SK-N-DZ (cell line): ENCODE measurements at places on chromosomes 13 and 19.

DNA sequence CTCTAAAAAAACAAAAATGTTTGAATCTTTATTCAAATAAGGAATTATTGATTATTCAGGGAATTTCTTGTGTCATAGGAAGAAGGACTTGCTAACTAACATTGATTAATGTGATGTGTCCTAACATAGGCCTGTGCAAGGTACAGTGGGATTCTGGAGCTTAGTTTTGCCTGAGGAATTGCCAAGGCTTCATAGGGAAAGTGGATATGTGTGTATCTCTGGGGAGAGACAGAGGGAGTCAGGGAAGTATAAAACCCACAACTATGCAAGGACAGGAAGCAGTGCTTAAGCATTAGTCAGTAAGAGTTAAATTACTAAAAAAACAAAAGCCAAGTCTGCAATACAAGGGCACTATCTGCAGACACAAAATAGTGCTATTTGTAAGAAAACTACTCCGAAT lies 59.6 kb downstream of the WDFY2 start:
- DNase-seq: no peak

GRCh38 chr13:39892721-39893685 lies 237.5 kb downstream of the COG6 start:
- DNase-seq: peak; percentile 70

DNA sequence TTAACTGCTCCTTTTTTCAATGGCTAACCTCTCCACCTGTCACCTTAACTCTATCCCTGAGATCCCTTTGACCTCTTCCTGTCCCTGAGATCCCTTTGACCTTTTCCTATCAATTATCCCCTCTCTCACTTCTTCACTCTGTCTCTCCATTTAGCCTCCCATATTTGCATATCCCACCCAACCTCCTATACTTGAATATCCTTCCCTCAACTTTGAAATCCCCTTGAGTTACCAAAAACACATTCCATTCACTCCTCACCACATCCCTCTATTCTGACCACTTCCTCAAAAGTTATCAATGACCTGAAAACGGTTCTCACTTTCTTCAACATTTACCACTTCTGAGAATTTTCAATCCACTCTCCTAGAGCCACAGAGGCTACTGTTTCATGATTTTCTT lies 3.0 kb downstream of the MYCBP2 start:
- DNase-seq: no peak

- DNase-seq: no peak
Observed at GRCh38 chr13:42064259-42064658, 15.8 kb downstream of the DGKH start.

DNA sequence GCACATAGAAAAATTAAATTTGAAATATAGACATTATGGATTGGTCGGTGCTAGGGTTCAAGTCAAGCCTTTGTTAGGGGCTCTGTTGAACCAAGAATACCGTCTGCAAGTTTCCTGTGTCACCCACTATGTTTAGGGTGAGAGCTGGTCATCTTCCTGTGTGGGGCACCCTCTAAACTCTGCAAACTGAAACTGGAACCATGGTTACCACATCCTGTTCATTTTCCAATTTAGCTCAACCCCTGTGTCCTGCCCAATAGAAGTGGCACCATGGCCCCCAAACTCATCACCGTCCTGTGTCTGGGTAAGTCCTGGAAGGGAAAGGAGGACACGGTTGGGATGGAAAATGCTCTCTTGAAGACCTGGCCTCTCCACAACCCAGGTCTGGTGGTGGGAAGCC lies 29.9 kb downstream of the LAIR2 start:
- no peak for DNase-seq

DNA sequence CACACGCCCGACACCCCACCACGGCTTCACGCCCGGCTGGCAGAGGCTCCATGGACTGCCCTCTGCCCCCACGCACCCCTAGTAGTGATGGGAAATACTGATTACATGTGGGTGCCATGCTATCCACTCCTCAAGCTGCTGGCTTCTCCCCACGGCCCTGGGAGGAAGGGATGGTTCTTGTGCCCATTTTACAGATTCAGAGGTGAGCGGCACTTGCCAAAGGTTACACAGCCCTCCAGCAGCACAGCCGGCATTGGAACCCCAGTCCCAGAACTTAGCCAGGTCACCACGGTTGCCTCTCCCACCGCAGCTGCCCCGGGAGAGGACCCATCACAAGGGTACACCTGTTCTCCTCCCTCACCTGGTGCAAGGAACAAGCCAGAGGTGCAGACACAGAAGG lies 13.2 kb downstream of the LRRC4B start:
- DNase-seq: no peak

DNA sequence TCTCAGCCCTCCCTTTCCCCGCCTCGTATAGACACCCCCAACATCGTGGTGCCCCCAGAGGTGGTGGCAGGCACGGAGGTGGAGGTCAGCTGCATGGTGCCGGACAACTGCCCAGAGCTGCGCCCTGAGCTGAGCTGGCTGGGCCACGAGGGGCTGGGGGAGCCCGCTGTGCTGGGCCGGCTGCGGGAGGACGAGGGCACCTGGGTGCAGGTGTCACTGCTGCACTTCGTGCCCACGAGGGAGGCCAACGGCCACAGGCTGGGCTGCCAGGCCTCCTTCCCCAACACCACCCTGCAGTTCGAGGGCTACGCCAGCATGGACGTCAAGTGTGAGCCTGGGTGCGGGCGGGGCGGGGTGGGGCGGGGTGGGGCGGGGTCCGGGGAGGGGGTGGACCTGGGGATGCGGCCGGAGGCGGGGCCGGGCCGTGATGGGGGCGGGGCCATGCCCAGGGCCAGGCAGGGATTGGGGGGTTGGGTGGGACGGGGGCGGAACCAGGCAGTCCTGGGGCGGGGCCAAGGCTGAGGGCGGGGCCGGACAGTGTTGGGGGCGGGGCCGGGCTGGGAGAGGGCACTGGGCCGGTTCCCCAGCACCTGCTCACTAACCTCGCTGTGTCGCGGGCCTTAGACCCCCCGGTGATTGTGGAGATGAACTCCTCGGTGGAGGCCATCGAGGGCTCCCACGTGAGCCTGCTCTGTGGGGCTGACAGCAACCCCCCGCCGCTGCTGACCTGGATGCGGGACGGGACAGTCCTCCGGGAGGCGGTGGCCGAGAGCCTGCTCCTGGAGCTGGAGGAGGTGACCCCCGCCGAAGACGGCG lies 7.8 kb downstream of the MAG start:
- DNase-seq: no peak

DNA sequence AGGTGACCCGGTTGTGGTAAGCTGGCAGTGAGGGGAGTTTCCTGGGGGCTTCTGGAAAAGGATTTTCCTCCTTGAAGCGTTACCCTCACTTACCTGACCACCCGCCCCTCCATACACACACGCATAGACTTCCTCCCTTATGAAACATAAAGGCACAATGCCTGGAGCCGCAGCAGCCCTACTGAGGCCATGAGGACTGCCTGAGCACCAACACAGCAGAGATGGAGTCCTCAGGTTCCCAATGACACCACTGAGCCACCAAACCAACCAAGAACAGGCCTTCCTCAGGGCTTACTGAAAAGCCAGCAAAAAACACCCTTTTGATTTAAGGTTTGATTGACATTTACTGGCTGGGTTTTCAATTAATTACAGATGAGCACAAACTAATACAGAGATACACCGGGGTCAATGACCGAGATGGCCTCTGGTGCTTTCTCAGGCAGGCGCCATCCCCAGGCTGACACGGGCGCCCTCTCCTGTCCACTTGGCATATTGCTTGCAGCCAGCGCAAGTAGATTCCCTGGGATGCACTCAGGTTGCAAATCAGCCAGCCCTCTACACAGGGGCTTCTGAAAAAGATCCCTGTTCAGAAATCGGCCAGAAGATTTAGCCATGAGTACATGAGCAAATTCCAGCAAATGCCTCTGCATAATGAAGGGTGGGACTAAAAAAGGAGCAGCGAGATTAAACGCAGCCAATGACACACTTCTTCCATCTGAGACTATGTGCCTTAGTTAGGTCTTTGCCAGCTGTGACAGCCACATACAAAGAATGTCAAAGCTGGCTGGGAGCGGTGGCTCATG lies 14.8 kb downstream of the OPA3 start:
- DNase-seq: no peak

DNA sequence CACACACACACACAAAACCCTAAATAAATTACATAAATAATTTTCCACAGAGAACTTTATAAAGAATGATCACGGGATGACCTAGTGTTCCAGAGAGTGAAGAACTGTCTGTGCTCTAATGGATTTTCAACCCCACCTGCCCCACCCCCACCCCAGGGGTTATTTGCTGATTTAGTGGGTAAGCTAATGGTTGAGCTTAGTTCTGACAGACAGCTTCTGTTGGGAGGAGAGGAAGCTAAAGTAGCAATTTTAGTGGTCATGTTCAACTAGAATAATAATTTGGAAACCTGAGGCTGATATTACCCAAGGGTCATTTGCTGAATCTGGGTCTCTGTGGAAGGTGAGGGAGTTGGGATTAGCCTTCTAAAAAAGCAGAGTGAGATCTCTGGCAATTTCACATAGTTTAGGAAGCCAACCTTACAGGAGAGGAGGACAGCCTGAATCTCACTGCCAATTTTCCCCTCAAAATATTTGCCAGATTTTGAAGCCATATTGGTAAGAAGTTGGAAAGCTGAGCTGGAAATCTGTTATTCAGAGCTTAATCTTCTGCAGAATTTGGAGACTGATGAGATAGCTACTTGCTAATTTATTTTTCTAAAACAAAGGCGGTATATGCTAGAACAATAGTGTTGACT lies 68.7 kb downstream of the POSTN start:
- DNase-seq: no peak

DNA sequence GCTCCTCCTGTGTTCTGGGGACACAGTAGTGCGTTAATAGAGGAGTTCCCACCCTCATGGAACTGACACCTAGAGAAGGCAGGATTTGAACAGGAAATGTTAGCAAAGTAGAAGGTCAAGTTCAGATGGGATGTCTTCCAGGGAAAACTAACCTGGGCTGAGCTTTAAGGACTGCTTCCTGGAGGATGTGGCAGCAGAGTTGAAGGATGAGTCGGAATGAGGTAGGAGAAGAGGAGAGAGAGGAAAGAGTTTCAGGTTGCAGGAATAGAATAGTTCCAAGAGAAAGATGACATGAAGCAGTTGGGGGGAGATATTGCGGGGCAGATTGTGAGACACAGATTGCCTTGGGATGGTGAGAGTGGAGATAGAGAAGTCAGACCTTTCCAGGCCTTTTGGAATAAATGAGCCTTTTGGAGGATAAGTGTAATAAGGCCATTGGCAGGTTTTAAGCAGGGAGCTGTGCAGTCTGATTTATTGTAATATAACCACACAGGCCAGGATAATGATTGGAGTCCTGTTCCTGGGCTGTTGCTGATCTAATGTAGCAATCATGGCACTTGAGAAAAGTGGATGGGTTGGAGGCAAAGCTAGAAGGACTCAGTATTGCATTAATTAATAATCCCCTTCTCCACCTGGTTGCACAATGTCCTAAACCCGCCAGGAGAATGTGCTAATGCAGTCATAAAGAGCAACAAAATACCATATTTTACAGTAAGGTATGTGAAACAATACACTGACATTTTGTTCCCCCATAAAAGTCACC lies 205.4 kb downstream of the SHISA2 start:
- no peak for DNase-seq

DNA sequence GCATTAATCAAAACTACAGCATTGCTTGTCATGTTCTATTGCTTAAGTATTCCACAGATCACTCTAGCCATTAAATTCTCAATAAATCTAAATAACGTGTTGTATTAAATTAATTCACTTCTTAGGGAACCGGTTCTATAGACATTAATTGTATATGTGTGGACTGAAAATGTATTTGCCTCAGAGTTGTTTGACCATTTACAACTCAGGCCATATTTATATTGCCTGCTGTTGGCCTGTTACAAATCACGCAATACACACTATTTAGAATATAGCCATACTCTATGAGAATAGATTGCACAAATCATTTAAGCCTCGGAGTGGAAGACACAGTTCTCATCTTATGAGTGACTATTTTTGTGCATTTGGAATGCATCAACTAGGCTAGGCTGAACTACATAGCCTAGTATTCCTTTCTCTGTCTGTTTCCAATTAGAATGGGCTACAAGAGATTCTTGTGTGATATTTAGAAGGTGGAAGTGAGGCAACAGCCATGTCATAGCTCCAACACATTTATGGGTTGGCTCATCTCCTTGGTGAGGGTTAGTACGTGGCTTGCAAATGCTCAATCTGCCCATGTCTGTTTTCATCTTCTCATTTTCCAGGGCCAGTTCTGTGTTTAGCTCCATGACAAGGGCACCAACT lies 1116.1 kb downstream of the PCDH9 start:
- DNase-seq: no peak

DNA sequence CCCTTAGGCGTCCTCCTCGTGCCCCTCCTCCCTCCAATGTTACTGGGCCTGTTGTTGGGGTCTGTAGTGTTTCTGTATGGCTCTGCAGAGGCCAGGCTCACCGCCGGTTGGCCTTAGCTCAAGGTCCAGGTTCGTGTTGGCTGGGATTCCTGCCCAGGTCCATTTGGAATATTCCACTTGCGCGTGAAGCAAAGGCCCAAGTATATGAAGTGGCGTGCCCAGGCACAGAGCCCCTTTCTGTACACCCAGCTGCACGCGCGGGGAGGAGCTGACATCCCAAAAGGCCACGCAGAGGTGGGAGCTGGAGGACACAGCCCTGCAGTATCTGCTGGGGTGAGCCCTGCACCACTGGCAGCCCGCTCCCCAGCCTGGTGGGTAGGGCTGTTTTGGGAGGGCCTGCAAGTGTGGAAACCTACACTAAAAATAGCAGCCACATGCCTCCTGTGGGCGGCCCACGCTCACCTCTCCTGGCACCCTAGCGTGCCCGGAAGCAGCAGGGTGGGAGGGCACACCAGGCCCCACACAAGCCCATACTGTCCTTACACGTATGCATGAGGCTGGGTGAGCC lies 30.2 kb downstream of the CRTC1 start:
- no peak for DNase-seq

- DNase-seq: no peak
Observed at GRCh38 chr13:67410645-67411044, 180.5 kb upstream of the PCDH9 start.

DNA sequence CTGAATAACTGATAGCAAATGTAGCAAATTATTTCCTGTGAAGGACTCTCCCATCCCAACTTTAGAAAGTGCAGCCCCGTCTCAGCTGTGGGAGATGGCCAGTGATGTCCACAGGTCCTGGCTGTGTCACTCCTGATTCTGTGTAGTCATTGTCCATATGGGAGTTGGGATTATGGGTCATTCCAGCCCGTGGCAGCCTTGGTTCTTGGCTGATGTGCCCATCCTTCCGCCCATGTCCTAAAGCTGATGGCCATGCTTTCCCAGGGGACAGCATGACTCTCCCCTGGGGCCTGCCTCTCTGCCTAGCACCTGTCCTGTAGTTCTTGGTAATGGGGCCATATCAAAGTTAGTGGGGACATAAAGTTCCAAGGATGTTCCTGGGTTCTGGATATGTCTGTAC lies 43.9 kb upstream of the C1QTNF9 start:
- DNase-seq: no peak
